ENCODE measurements at places on chromosomes 4 and X.

DNA sequence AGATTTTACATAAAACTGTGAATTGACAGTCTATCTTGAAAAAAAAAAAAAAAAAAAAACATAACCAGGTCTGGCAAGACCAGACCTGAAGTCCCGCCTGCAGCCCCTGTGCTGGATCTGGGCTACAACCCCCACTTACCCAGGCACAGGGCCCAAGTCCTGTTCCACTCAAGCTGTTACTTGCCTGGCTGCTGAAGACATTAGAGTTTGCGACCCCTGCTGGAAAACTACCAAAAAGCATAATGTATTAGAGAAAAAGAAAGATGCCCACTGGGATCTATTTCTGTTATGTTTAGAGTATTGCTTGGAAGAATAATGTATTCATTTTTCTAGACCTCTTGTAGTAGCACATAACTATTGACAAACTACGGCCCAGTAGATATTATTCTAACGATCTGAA lies 4.7 kb downstream of the HS3ST1 start:
- DNase-seq: peak; percentile 55

GRCh38 chr4:169248645-169249044 lies 22.1 kb downstream of the SH3RF1 start:
- DNase-seq: no peak

- no peak for DNase-seq
These were observed 97.7 kb downstream of the NFKB1 start for GRCh38 chr4:102598762-102599374.

- no peak for DNase-seq
These were observed 48.5 kb upstream of the HDAC8 start for GRCh38 chrX:72621163-72621562.

DNA sequence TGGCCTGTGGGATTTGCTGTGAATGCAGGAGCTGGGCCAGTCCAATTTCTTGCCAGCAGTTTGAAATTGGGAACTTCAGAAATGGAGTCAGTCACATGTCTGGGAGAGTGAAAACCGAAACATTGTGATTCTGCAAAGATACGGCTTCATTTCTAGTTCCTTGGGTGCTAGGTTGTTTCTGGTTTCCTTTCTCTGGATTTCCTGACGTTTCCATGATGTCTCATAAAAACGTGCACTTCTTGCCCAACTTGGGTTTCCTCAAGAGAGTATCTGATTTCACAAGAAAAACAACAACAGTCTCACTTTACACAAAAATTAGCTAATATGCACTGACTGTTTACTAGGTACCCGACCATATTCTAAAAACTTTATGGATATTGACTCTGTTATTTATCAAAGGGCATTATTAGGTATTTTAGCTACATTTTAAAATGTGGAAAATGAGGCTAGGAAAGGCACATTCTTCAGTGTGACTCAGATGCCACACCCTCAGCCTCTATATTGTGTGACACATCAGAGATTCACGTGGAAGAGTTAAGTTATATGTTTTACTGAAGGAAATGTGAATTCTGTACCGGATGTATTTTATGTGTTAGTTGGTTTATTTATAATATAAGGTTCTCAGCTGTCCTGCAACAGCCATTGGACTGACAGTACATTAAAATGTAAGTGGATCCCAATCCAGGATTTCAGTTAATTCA lies 225.0 kb upstream of the PUDP start:
- peak; percentile 9 for DNase-seq

- DNase-seq: no peak
These were observed 10.4 kb downstream of the AWAT1 start for GRCh38 chrX:70244881-70245280.

DNA sequence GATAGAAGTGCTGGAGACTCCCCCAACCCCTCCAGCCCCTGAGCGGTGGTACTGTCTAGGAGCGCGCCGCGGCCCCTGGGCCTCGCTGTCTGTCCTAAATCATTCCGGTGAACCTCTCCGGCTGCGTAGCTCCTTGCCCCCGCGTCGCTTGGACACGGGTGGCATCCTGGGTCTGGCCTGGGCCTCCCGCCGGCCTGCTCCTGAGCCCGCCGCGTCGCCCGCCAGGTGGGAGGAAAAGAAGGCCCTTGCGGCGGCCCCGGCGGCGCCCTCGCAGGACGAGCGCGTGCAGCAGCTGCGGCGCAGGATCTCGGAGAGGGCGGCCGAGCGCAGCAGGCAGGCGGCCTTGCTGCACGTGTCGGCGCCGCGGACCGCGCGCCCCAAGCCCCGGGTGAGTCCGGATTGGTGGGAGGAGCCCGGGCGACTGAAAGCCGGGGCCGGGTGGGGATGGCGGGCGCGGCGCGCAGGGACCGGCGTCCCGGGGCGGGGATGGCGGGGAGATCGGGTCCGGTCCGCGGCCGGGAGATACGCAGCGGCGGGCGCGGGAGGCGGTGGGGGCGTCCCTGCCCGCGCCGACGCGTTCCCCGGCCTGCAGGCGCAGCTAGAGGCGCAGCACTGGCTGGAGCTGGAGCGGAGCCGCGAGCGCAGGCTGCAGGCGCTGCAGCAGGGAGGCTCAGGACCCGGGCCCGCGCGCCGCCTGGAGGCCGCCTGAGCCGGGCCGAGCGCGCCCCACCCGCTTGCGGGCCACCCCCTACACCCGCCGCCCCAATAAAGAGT lies 6.5 kb upstream of the RNF4 start:
- DNase-seq: peak; percentile 90

GRCh38 chr4:169650227-169650936 lies 30.0 kb downstream of the CLCN3 start:
- no peak for DNase-seq

DNA sequence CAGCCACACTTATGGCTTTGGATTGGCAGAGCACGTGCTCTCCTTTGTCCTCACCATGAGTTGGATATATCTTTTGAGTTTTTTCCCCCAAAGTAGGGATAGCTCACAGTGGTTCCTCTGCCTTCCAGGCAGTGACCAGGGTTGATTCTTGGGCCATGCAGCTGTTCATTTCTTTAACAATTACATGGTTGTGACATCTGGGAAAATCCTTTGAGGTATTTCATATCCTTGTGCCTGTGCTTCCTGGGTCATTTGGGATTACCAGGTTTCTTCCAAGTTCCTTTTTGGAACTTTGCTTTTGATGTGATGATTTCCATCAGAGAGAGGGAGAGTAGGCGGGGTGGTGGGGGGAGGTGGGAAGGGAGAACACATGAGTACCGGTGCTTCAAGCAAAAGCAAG lies 15.6 kb downstream of the BCORL1 start:
- no peak for DNase-seq

- no peak for DNase-seq
These were observed 41.8 kb downstream of the C4orf50 start for GRCh38 chr4:5976431-5976830.

DNA sequence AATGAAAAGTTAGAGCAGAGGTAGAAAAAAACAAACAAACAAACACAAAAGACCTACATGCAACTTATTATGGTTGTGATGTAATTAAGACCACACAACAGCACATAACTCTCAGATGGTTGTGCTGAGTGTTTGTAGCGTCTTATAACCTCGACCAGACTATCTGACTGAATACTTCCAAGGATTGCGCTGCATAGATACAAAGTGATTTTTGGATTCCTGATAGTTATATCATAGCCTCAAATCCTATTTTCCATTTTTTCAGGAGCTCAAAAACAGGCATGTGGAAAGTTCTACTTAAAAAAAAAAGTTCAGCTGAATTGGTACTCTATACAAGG lies 236.1 kb downstream of the SPRY1 start:
- DNase-seq: no peak

GRCh38 chr4:186516287-186516686 lies 39.1 kb downstream of the MTNR1A start:
- DNase-seq: no peak

DNA sequence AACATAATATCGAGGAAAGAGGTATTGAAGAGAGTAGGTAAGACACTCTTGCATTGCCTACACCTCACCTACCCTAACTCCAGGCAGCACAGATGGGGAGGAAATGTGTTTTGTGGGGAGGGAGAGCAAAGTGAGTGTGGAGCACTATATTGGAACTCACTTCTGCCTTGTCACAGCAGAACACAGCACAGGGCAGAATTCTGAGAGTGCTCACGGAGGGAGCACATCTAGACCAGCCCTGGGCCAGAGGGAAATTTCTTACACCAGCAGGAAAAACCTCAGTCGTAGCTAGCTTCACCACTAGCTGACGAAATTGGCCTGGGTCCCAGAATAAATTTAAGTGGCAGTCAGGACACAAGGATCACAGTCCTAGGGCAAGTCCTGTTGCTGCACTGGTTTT lies 517.3 kb downstream of the TMA16 start:
- DNase-seq: no peak

DNA sequence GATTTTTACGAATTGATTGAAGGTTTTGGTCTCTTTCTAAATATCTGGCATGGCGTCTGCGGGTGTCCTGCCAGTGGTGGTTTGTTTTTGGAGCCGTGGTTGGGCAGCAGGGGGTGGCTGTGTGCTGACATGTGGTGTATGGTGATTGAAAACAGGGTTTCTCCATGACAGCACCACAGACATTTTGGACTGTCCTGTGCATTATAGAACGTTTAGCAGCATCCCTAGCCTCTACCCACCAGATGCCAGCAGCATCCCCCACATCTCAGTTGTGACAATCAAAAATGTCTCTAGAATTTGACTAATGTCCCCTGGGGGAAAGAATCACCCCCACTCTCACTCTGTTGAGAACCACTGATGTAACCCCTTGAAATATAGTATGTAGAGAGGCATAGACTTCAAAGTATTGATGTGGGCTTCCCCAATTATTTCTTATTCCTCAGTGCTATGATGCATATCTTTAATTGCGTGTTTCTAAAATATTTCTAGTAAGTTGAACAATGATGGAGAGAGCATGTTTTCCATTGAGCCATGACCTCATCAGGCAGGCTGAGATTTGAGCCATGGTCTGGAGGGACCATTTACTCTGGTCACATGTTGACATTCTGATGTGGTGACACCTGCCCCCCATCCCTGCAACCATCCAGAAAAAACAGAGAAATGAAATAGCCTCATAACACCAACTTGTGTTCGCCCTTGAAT lies 77.4 kb upstream of the MID1 start:
- no peak for DNase-seq

GRCh38 chrX:69362354-69362753 lies 141.8 kb upstream of the NALF2 start:
- no peak for DNase-seq

DNA sequence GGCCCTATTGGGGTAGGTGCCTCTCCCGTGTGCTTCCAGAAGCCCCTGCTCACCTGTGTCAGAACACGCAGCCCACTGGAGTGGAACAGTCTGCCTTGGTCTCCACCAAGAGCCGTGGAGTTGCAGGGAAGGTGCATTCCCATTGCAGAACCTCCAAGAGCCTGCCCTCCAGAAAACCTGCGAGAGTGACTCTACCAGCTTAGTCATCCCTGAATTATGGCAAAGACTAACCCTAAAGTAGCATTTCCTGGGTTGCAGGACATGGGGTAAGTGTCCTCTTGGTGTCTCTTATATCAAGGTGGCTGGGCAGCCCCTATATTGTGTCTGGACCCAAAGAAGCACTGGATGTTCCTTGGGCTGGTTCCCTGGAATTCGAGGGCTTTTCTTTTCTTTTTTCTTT lies 224.6 kb downstream of the BCOR start:
- no peak for DNase-seq

- DNase-seq: no peak
These were observed 384.6 kb downstream of the HNRNPD start for GRCh38 chr4:81989202-81989601.

GRCh38 chr4:184280591-184281071 lies 63.0 kb upstream of the ENPP6 start:
- DNase-seq: no peak

- no peak for DNase-seq
These were observed 481.6 kb downstream of the PABPC4L start for GRCh38 chr4:133720001-133720400.

DNA sequence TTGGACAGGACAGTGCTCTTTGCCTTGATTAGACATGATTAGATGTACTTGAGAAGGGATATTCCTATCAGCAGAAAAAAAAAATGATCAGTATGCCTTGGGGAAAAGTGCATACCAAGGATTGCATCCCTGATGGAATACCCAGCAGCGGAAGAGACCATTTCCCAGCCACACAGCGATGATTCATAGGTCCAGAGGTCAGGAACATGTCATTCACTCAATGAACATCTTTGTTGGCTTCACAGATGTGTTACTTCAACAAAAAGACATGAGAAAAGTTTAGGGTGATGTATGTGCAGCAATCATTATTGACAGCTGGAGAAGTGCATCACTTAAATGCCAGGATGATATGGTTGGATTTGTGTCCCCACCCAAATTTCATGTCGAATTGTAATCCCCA lies 293.5 kb downstream of the ZNF674 start:
- no peak for DNase-seq

DNA sequence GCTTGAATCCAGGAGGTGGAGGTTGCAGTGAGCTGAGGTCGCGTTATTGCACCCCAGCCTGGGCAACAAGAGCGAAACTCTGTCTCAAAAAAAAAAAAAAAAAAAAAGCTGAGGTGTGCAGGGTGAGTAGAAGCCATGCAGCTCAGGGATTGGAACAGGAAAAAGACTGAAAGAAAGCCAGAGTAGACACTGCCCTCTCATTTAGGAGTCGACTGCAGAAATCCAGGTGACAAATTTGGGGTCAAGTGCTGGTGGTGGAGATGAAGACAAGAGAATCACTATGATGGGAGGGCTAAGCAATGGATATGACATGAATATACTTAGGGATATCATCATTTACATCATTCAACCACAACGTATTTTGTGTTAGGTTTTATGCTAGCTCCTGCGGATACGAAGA lies 1.9 kb downstream of the NEIL3 start:
- DNase-seq: peak; percentile 24

GRCh38 chrX:54995621-54996020 lies 1.6 kb upstream of the PFKFB1 start:
- DNase-seq: no peak

- peak; percentile 8 for DNase-seq
These were observed 140.3 kb upstream of the CXCL13 start for GRCh38 chr4:77465271-77465670.

DNA sequence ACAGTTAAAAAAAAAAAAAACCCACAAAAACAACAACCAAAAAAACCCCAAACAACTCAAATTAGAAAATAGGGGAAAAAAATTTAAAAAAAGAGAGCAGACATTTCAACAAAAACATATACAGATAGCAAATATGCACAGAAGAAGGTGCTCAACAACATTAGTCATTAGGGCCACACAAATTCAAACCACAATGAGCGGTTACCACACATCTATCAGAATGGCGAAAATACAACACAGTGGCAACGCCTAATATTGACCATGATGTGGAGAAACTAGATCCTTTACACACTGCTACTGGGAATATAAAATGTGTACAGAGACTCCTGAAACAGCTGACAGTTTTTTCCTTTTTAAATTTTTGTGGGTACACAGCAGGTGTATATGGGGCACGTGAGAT lies 19.4 kb downstream of the LYAR start:
- DNase-seq: peak; percentile 27

GRCh38 chr4:8610858-8611616 lies 18.5 kb downstream of the CPZ start:
- no peak for DNase-seq
